ENCODE measurements at places on chromosomes 16 and 17.

DNA sequence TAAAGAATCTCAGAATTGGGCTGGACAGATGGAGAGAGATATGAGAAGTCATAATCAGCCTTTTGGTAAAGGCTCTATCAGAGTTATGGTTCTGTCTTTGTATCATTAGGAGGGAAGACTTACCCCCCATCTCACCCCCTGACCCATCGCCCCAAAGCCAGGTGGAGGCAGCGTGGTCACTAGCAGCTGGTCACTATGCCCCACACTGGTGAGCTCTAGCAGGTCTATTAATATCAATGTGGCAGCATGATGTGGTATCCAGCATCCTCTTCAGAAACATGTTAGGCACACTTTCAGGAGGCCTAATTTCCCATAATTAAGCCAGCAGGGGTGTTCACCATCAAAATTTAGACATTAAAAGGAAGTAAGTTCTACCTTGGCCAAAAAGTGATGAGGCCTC, 183.8 kb upstream of the COX10 start:
- DNase-seq, result no peak

DNA sequence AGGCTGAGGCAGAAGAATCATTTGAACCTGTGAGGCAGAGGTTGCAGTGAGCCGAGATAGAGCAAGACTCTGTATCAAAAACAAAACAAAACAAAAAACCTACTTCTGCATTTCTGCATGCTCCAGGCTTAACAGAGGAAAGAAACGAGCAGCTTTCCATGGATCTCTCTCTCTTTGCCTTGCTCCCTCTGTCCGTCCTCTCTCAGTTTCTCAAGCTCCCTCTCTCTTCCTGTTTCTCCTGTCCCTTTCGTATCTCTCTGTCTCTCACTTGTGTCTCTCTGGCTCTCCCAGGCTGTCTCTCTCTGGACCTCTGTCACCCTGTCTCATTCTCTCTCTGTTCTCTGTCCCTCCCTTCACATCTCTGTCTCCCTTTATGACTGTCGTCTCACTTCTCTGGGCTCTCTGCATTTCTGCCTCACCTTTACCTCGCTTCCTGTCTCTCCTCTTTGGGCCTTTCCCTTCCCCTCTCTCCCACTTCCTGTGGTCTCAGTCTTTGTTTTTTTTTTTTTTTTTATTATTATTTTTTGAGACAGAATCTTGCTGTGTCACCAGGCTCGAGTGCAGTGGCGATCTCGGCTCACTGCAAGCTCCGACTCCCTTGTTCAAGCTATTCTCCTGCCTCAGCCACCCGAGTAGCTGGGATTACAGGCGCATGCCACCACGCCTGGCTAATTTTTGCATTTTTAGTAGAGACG, 4.1 kb upstream of the PITPNA start:
- no peak for DNase-seq

- DNase-seq, result no peak
Observed at GRCh38 chr17:36697903-36698530, 96.6 kb downstream of the MRM1 start.

GRCh38 chr16:70759666-70760065, 41.3 kb downstream of the VAC14 start:
- DNase-seq, result no peak
